ENCODE measurements at places on chromosomes 4 and X.

DNA sequence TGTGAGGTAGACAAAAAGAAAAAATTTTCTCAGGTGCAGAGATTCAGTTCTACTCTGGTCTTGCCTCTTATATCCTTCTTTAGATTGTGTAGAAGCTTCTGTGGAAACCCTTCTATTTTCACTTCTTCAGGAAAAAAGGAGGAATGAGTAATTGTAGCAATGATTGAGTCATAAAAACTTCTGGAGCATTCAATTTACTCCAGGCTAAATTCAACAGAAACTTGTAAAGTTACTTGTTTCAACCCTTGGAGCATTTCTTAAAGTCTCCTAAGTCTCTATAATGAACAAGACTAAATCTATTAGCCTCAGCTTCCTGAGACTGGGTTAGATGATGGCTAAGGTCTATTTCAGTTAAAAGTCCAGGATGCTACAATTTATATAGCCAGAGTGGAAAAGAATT lies 29.9 kb downstream of the BOD1L1 start:
- H3K36me3 ChIP-seq: peaks cover 61% of the 10 kb centered on the region
- H3K4me1 ChIP-seq: peaks cover 5% of the 10 kb centered on the region
- DNase-seq: no peak
- H3K27ac ChIP-seq: no peak overlapping the region

DNA sequence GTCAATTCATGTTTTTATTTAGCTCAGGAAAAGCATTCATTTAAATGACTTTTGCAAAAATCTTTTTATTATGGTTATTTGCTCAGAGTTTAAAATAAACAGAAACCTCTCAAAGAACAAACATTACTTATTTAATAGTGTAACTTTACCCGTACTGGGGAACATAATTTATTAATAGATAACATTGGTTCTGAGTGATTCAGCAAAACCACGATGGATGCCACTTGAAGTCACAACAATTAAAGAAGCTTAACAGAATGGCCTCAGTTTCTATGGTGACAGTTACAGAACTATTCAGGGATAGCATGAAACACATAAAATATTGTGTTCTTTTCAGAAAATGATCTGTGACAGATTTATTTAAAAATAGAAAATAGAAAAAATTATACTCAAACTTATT lies 368.7 kb downstream of the CCSER1 start:
- DNase-seq: no peak
- H3K36me3 ChIP-seq: no peaks in the 10 kb centered on the region
- H3K27me3 ChIP-seq: no peaks in the 10 kb centered on the region
- H3K4me3 ChIP-seq: no peak overlapping the region
- no peak overlapping the region for H3K27ac ChIP-seq
- no peaks in the 10 kb centered on the region for H3K4me1 ChIP-seq

GRCh38 chrX:66919280-66919832 lies 280.5 kb upstream of the EDA2R start:
- H3K27ac ChIP-seq: no peak overlapping the region
- H3K4me1 ChIP-seq: no peaks in the 10 kb centered on the region
- H3K27me3 ChIP-seq: no peaks in the 10 kb centered on the region
- H3K4me3 ChIP-seq: no peak overlapping the region
- no peaks in the 10 kb centered on the region for H3K36me3 ChIP-seq
- no peak for DNase-seq

DNA sequence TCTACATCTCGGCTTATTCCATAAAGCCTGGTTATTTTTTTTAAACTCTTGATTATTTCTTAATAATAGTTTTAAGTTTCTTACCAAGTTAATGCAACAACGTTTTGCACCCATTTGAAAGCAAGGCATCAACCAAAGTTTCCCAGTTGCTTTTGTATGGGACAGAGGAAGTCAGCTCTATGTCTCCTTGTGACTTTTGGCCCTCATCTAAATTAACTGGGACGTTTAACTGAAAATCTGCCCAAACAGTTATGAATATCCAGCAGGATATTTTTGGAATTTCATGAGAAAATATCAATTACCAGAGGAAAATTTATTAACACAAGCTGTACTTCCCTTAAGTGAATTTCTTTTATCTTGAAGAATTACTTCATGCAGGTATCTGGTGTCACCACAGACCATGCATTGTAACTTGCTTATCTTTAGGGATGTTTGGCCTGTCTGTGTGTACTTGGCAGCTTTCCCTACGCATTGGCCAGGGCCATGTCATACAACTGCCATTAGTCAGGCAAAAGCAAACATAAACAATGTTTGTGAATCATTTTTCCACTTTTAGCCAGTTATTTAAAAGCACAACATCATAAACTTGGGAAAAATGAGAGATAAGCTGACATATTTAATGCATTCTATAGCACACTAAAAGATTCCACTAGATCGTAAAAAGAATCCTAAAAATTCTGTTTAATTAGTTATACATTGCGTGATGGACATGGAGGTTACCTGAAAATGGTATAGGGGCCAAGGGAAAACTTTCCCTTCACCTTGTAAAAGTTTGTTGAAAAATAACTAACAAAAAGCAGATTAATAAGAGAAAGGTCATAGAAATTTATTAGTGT lies 101.4 kb upstream of the PDE5A start:
- no peaks in the 10 kb centered on the region for H3K4me1 ChIP-seq
- H3K36me3 ChIP-seq: no peaks in the 10 kb centered on the region
- H3K27ac ChIP-seq: no peak overlapping the region
- DNase-seq: no peak

DNA sequence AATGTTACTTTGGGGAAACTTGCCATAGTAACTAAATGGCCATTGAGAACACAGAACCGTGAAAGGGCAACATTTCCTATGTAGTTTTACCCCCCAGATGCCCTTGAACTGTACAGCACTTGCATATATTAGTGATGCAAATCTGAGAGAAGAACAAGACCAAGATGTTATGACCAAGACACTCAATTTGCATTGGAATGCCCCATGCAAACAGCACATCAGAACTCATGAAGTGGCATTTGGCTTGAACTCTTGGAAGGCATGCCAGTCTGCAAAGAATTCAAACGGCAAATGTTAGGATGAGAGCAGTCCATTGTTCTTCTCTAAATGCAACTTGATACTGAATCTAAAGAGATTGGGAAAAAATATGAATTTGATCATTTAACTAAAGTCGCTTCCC lies 139.4 kb upstream of the CXorf66 start:
- H3K4me3 ChIP-seq: no peak overlapping the region
- no peak overlapping the region for H3K27ac ChIP-seq
- H3K4me1 ChIP-seq: no peaks in the 10 kb centered on the region

GRCh38 chr4:120526033-120526432 lies 396.5 kb downstream of the PRDM5 start:
- H3K27me3 ChIP-seq: no peaks in the 10 kb centered on the region
- DNase-seq: no peak
- H3K27ac ChIP-seq: no peak overlapping the region
- no peaks in the 10 kb centered on the region for H3K4me1 ChIP-seq

DNA sequence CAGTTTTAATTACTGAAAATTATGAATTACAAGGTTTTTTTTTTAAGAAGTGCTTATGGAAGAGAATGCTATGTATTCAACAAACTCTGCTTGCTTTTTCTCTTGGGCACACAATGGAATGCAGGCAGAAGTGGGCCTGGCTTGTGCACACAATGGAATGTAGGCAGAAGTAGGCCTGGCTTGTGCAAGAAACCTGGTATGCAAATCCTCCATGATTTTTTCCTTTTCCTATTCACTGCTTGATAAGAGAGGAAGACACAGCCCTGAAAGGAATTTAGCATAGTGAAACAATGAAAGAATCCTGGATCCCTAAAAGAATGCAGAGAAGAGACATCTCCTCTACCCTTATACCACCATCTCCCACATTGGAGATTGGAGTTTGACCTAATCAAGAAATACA lies 138.4 kb downstream of the COL25A1 start:
- H3K4me1 ChIP-seq: no peaks in the 10 kb centered on the region
- DNase-seq: no peak
- H3K36me3 ChIP-seq: no peaks in the 10 kb centered on the region
- no peak overlapping the region for H3K27ac ChIP-seq
- H3K27me3 ChIP-seq: peaks cover 26% of the 10 kb centered on the region
- no peak overlapping the region for H3K4me3 ChIP-seq

- no peaks in the 10 kb centered on the region for H3K27me3 ChIP-seq
- H3K36me3 ChIP-seq: peaks cover 38% of the 10 kb centered on the region
- H3K27ac ChIP-seq: no peak overlapping the region
- DNase-seq: no peak
- H3K4me3 ChIP-seq: no peak overlapping the region
Observed at GRCh38 chr4:152539556-152540292, 3.8 kb upstream of the FBXW7 start.

- DNase-seq: no peak
- H3K4me1 ChIP-seq: peaks cover 5% of the 10 kb centered on the region
- H3K4me3 ChIP-seq: no peak overlapping the region
- H3K27me3 ChIP-seq: no peaks in the 10 kb centered on the region
- no peak overlapping the region for H3K27ac ChIP-seq
- peaks cover 23% of the 10 kb centered on the region for H3K36me3 ChIP-seq
Observed at GRCh38 chrX:2492531-2493218, 8.1 kb downstream of the DHRSX start.
